ENCODE measurements at places on chromosomes 2 and 18.

- no peak for DNase-seq
These were observed 27.9 kb downstream of the CCDC88A start for GRCh38 chr2:55391615-55392242.

- no peak for DNase-seq
These were observed 172.5 kb downstream of the KLHL29 start for GRCh38 chr2:23557455-23557854.

- no peak for DNase-seq
These were observed 115.1 kb downstream of the KCNJ3 start for GRCh38 chr2:154813636-154814035.

DNA sequence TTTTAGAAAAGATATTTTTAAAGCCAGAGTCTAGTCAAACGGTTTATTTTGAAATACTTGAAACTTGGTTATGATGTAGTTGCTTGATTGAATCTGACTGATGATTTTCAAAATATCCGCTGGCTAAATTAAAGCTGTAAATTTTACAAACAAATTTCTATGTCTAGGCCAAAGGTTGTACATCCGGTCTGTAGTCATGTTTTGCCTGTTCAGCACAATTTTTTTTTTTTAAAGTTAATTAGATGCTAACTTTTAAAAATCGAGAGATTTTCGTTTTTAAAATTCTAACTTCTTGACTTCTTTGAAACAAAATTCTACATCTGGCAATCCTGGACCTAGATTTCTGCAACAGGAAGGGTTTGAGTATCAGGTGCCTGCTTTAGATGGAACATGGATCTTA is 412.4 kb downstream of the TXNL1 start:
- no peak for DNase-seq

- peak; percentile 40 for DNase-seq
These were observed 29.6 kb downstream of the SH3BP4 start for GRCh38 chr2:234981197-234982095.

- DNase-seq: no peak
These were observed 79.9 kb upstream of the NDUFV2 start for GRCh38 chr18:9022397-9023155.

GRCh38 chr2:72696559-72696958 is 129.3 kb downstream of the EXOC6B start:
- DNase-seq: no peak

- DNase-seq: peak; percentile 47
These were observed 1.1 kb upstream of the SEH1L start for GRCh38 chr18:12946549-12947284.

DNA sequence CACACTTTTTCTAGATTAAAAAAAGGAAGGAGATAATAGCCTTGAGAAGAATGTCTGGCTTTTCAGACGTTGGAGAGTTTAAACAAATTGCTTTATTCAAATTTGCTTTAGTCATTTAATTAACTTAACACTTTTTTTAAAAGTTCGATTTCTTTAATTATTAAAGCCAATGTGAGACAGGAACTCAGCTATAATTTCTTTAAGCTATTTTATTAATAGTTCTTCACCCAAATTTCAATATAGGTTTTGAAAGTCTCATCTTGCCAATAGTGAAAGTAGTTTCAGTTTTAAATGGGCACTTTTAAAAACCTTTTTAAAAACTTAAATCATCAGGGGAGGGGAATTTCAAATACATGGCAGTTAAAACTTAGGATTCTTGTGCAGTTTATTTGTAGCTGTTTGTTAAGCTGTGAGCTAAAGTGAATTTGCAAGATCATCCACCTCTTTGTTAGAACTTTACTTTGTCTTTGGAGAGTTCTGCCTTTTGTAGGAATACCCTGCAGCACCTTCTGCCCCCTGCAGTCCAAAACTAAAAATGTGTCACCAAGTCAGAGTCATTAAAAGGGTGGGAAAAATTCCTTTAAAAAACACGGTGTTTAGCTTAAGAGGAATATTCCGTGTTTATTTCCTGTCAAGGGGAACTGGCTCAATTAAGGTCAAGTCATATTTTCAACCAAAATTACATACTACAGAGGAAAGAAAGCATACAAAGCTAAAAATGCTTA is 4.6 kb downstream of the TGIF1 start:
- peak; percentile 45 for DNase-seq

- no peak for DNase-seq
These were observed 39.1 kb downstream of the LPIN1 start for GRCh38 chr2:11785611-11785940.

- no peak for DNase-seq
These were observed 630.8 kb upstream of the SLC39A10 start for GRCh38 chr2:195026261-195026660.

GRCh38 chr2:72176281-72176680 is 28.6 kb upstream of the CYP26B1 start:
- no peak for DNase-seq

DNA sequence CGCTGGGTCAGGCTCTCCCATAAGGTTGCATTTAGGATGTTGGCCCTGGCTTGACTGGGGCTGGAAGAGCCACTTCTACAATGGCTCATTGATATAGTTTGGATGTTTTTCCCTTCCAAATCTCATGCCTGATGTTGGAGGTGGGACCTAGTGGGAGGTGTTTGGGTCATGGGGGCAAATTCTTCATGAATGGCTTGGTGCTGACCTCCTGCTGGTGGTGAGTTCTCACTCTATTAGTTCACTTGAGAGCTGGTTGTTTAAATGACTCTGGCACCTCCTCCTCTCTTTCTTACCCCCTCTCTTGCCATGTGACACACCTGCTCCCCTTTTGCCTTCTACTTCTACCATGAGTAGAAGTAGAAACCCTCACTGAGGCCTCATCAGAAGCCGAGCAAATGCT is 20.5 kb downstream of the ACOXL start:
- no peak for DNase-seq

- no peak for DNase-seq
These were observed 15.2 kb upstream of the NT5DC4 start for GRCh38 chr2:112705575-112705974.

GRCh38 chr2:70733646-70734180 is 34.3 kb downstream of the ADD2 start:
- DNase-seq: no peak

- DNase-seq: no peak
These were observed 616 bp upstream of the TAF1B start for GRCh38 chr2:9842487-9843228.

- no peak for DNase-seq
These were observed 583 bp downstream of the HIBCH start for GRCh38 chr2:190318931-190319554.

All from WTC11 (cell line).